ENCODE measurements at places on chromosomes 4 and X.

GRCh38 chr4:83382850-83383249 is 48.2 kb upstream of the HPSE start:
- DNase-seq, result no peak

GRCh38 chrX:9794495-9794894 is 8.3 kb downstream of the SHROOM2 start:
- DNase-seq, result no peak

- no peak for DNase-seq
These were observed 764.5 kb upstream of the TENM3 start for GRCh38 chr4:181478656-181479055.

GRCh38 chr4:113881256-113881655 is 98.2 kb downstream of the ARSJ start:
- DNase-seq, result no peak

Measured in neuronal stem cell (in vitro differentiated cells).